SJCRH30 (cell line): ENCODE measurements at places on chromosomes 12 and 14. TPM values are rescaled to one million over a fixed set of nuclear protein-coding genes. Genes with fewer than 3 reads are reported as not detected.

DNA sequence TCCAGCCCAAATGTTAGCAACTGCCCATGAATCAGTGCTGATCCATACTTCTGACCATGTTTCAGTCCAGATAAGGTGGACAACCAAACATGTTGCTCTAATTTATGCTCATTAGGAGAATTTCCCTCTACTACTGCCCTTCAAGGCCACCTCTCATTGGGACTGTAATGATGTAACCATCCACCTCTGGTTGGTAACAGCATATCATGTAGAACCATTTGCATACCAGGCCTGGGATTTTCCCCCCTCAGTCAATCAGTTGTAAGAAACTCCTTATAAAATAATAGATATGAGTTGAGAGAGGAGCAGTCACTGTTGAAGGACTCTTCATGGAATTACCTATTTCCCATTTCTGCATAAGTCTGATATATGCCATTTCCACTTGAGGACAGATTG, 17.8 kb upstream of the YAF2 start:
- H3K27ac ChIP-seq: no peak overlapping the region
- no peaks in the 10 kb centered on the region for H3K4me1 ChIP-seq
- no peak overlapping the region for H3K4me3 ChIP-seq

- no peaks in the 10 kb centered on the region for H3K27me3 ChIP-seq
- DNase-seq: no peak
- H3K36me3 ChIP-seq: no peaks in the 10 kb centered on the region
- no peak overlapping the region for H3K27ac ChIP-seq
- no peak overlapping the region for H3K4me3 ChIP-seq
- no peaks in the 10 kb centered on the region for H3K4me1 ChIP-seq
These were observed 928.6 kb downstream of the TMEM121 start for GRCh38 chr14:106455026-106455425.

GRCh38 chr12:10163084-10163483, 8.8 kb downstream of the OLR1 start:
- H3K27me3 ChIP-seq: no peaks in the 10 kb centered on the region
- H3K36me3 ChIP-seq: no peaks in the 10 kb centered on the region
- no peak overlapping the region for H3K4me3 ChIP-seq
- no peaks in the 10 kb centered on the region for H3K4me1 ChIP-seq
- H3K27ac ChIP-seq: no peak overlapping the region

DNA sequence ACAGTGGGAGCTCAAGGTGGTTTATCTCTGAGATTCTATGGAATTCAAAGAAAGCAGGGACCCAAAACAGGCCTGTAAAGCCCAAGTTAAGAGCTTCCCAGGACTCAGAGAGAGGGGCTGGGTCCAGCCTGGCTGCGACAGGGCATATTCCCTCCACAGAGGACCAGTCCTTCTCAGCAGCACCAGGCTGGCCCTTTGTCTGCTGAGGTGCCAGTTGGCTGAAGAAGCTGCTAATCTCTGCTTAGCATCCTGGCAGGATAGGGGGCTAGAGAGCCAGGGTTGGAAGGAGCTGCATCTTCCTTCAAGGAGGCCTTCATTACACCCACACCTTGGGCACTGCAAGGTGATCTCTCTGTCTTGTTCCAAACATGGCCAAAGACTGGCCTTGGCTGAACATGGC, 68.3 kb upstream of the TUNAR start:
- H3K27ac ChIP-seq: no peak overlapping the region
- no peaks in the 10 kb centered on the region for H3K4me1 ChIP-seq
- no peak for DNase-seq
- H3K27me3 ChIP-seq: no peaks in the 10 kb centered on the region

DNA sequence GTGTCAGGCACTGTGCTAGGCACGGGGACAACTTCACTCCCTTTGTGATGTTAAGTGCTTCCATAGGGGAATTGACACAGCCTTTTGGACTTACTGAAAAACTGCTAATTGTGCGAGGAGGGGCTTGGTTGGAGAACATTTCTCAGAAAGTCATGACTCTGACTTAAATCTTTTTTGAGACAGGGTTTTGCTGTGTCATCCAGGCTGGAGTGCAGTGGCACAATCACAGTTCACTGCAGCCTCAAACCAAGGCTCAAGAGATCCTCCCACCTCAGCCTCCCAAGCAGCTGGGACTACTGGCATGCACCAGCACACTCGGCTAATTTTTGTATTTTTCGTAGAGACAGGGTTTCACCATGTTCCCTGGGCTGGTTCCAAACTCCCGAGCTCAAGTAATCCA, 10.2 kb upstream of the LTBP2 start:
- H3K36me3 ChIP-seq: no peaks in the 10 kb centered on the region
- H3K27me3 ChIP-seq: no peaks in the 10 kb centered on the region
- peaks cover 41% of the 10 kb centered on the region for H3K4me1 ChIP-seq
- H3K27ac ChIP-seq: no peak overlapping the region
- no peak overlapping the region for H3K4me3 ChIP-seq

GRCh38 chr12:54824402-54824801, 29.9 kb upstream of the MUCL1 start:
- DNase-seq: no peak
- H3K27ac ChIP-seq: no peak overlapping the region
- H3K4me1 ChIP-seq: no peaks in the 10 kb centered on the region
- no peak overlapping the region for H3K4me3 ChIP-seq
- H3K36me3 ChIP-seq: no peaks in the 10 kb centered on the region

- H3K27ac ChIP-seq: no peak overlapping the region
- H3K27me3 ChIP-seq: no peaks in the 10 kb centered on the region
These were observed 18.1 kb downstream of the WNK1 start for GRCh38 chr12:770479-770878.

- DNase-seq: no peak
- H3K27ac ChIP-seq: no peak overlapping the region
- H3K4me1 ChIP-seq: no peaks in the 10 kb centered on the region
- no peaks in the 10 kb centered on the region for H3K36me3 ChIP-seq
These were observed 7.0 kb downstream of the AREL1 start for GRCh38 chr14:74705613-74706500.

Gene SSTR1
- not detected in 2 replicates for total RNA-seq

Gene SMOC1
- total RNA-seq: 12.8 and 15.6 TPM in 2 replicates

Gene RTL1
- 0.08 and 0.34 TPM in 2 replicates for total RNA-seq

Gene FAM90A1
- total RNA-seq: 0.04 TPM in 1 of 2 replicates, not detected in the other
